ENCODE measurements at places on chromosomes 5 and 9. TPM values are rescaled to one million over a fixed set of nuclear protein-coding genes. Genes with fewer than 3 reads are reported as not detected.

SCGB3A2 gene
- not detected for total RNA-seq

LRRTM2 gene
- total RNA-seq, result not detected

DNA sequence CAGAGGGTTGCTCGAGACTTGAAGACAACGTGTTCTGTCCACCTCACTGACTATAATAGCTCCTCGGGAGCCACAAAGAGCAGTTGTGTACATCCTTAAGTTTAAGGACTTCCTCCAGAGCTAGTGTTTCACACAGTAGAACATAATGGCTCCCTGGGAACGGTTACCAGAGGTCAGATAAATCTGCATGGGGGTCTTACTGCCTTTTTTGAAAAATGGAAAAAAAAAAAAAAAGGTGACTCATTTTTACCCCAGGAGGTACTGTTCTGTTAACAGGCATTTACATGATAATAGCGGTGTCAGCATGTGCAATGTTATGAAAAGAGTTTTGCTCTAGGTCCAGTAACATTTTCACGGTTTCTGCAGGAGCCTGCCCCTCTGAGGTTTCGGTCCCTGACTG, 498.9 kb upstream of the WWC1 start:
- DNase-seq, result no peak

DNA sequence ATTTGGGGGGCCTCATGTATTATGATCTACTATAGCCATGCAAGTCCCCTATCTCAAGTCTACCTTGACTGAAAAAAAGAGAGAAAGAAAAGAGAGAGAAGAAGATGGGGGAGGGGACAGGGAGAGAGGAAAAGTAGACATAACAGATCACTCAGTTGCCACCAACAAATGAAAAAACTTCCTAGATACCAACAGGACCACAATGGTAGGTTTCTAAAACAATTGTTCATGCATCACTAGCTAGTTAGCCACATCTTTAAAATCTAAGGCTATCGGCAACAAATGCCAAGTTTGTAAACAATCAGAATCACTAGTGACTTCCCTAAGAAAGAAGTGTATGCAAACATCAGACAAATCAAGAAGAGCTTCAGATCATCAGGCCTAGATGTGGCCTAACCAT, 328.2 kb downstream of the BNC2 start:
- no peak for DNase-seq

DNA sequence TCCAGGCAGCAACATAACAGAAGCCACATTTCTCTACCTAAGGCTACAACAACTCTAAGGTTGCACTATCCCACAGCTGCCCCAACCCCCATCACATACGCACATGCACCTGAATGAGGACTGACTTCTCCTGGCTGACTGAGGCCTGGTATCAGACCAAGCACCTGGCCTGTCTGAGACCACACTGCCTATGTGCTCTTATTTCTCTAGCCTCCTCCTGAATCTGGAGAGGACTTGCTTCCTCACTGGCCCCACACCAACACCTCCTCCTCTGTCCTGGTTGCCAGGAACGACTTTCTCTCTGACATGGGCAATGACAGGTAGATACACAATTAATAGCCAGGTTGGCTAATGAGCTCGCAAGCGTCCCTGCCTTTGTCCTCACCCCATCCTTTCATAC, 14.9 kb upstream of the VDAC1 start:
- no peak for DNase-seq

- no peak for DNase-seq
Observed at GRCh38 chr5:640461-641330, 28.6 kb downstream of the CEP72 start.

DNA sequence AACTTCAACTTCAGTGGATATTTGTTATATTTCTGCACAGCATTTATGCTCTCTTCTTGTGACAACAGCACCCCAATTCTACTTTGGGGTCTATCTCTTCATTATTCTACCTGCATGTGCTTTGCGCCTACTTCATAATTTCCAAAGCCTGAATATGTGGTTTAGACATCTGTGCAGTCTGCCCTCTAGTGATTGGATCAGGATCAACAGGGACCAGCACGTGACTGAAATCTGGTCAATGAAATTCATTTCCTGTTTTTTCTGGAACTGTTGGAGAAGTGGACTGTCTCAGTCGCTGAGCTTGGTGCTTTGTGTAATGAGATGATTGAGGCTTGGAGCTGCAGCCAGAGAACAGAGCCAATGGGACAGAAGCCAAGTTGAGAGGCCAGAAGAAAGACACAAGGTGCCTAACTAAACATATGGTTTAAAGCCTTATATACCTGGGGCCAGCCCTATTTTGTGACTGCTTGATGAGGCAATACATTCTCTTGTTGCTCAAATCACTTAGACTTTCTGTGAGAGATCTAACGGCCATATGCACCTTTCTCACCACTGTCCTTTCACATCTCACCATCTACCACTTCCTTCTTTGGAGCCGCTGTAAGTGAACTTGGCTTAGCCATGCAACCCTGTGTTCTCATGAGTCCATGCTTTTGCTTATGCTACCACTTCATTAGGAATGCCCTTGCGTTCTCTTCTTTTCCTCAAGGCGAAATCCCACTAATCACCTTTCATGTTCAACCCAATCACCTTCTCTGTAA, 68.8 kb upstream of the PPP2R2B start:
- DNase-seq, result no peak

- no peak for DNase-seq
Observed at GRCh38 chr9:107423540-107423939, 66.0 kb downstream of the KLF4 start.
